ENCODE measurements at places on chromosomes 3 and 15.

DNA sequence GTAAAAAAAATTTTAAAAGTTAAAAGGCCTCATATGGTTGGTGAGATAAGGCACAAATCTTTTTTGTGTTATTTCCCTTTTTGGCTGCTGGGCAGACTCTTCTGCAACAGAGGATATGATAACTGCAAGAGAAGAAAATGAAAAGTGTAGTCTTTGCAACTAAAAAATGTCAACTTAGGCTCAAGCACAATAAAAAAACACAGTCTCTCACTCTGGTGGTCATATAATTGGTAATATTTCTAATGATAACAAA lies 15.4 kb downstream of the COMMD2 start:
- no peak for DNase-seq

DNA sequence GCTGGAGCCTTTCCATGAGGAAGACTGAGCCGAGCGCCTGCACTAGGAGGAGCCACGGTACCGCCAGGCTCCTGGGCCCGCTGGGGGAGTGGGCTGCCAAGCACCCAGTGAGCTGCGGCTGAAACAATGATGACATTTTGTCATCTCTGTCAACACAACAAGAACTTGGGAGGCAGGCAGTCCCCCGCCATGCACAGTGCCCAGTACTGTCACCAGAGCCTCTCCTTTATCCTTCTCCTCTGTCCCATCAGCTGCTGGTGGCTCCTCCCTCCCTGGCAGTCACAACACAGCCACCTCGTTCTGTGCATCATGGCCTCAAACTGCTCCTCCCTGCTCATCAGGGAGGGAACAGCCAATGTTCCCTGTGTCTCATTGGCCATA lies 34.0 kb upstream of the PCSK6 start:
- no peak for DNase-seq

DNA sequence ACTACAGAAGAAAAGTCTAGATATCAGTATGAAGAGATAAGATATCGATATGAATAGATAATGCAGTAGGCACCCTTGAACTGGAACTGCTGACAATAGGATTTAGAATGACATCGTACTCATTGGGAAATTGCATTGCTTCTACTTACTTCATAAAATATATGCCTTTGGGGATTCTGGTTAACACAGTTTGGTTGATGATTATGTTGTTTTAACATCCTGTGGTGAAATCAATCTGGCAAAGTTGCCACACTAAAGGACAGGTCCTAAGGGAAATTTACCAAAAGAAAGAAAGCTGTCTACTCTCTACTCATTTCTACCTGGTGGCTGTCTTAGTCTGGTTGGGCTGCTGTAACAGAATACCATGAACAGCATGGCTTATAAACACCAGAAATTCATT lies 417.4 kb upstream of the DPH6 start:
- no peak for DNase-seq

GRCh38 chr3:180457225-180457624 lies 144.7 kb upstream of the TTC14 start:
- no peak for DNase-seq

GRCh38 chr15:50278496-50278895 lies 13.0 kb upstream of the HDC start:
- no peak for DNase-seq

Data from stimulated activated naive CD4-positive, alpha-beta T cell treated with Interleukin-2 at 50 U/mL for 16 hours (primary cell).